ENCODE measurements at places on chromosomes 11 and 22. TPM values are rescaled to one million over a fixed set of nuclear protein-coding genes. Genes with fewer than 3 reads are reported as not detected.

Gene MYO18B
- total RNA-seq = 0.05 TPM

Gene NOX4
- total RNA-seq = not detected

Gene CHRNA10
- 3.0 TPM for total RNA-seq

Gene TMEM191B
- 2.1 TPM for total RNA-seq

Gene MS4A15
- total RNA-seq = 1.5 TPM

Gene CARD18
- not detected for total RNA-seq

Gene OR8J3
- total RNA-seq = not detected

Gene TMEM223
- total RNA-seq = 18.4 TPM

Gene UPK2
- 0.42 TPM for total RNA-seq
